Epithelial cell of proximal tubule (primary cell): ENCODE measurements at places on chromosomes 1 and 21. TPM values are rescaled to one million over a fixed set of nuclear protein-coding genes. Genes with fewer than 3 reads are reported as not detected.

RSPO1 gene
- not detected in 2 replicates for total RNA-seq

GRIK3 gene
- total RNA-seq = not detected in 2 replicates

S100A16 gene
- 832 and 1,016 TPM in 2 replicates for total RNA-seq

SEC16B gene
- total RNA-seq = 0.17 and 0.29 TPM in 2 replicates

PRELP gene
- not detected in 2 replicates for total RNA-seq

MMP23B gene
- total RNA-seq = 3.5 and 15.0 TPM in 2 replicates

ZNF593OS gene
- not detected in 2 replicates for total RNA-seq

SLC9A1 gene
- 14.8 and 21.9 TPM in 2 replicates for total RNA-seq

KCNH1 gene
- total RNA-seq = 6.9 and 10.1 TPM in 2 replicates

PYHIN1 gene
- not detected in 2 replicates for total RNA-seq

S100A14 gene
- 11.2 and 43.8 TPM in 2 replicates for total RNA-seq

DARS2 gene
- 36.3 and 39.6 TPM in 2 replicates for total RNA-seq

PRAMEF18 gene
- not detected in 2 replicates for total RNA-seq

IQGAP3 gene
- total RNA-seq = 65.0 and 65.3 TPM in 2 replicates

MX2 gene
- 0.07 and 0.12 TPM in 2 replicates for total RNA-seq

NUF2 gene
- total RNA-seq = 39.3 and 43.6 TPM in 2 replicates

RAP1GAP gene
- total RNA-seq = 0.94 and 2.4 TPM in 2 replicates

PGLYRP4 gene
- not detected in 2 replicates for total RNA-seq

AMPD1 gene
- not detected in 2 replicates for total RNA-seq

S100A7 gene
- total RNA-seq = not detected in 2 replicates

IL6R gene
- total RNA-seq = 9.5 and 14.5 TPM in 2 replicates

CDC14A gene
- total RNA-seq = 4.9 and 7.4 TPM in 2 replicates

KCNJ6 gene
- under 0.01 TPM in 2 replicates for total RNA-seq

PIGC gene
- 20.9 and 27.1 TPM in 2 replicates for total RNA-seq

FUBP1 gene
- total RNA-seq = 81.2 and 133 TPM in 2 replicates

KRTAP7-1 gene
- not detected in 2 replicates for total RNA-seq

LEFTY1 gene
- total RNA-seq = not detected in 2 replicates

UTP11 gene
- 49.2 and 60.5 TPM in 2 replicates for total RNA-seq

ITLN2 gene
- not detected in 2 replicates for total RNA-seq

BTBD8 gene
- total RNA-seq = 1.8 and 8.7 TPM in 2 replicates

CFHR2 gene
- total RNA-seq = not detected in 2 replicates

CELA3A gene
- total RNA-seq = not detected in 2 replicates

AIRE gene
- total RNA-seq = not detected in 2 replicates

AMY1B gene
- total RNA-seq = not detected in 2 replicates

FAM110D gene
- total RNA-seq = not detected in 2 replicates

S100A9 gene
- 18.9 and 88.6 TPM in 2 replicates for total RNA-seq

USP33 gene
- total RNA-seq = 41.1 and 44.1 TPM in 2 replicates

OR2T33 gene
- total RNA-seq = not detected in 2 replicates

LIPI gene
- not detected in 2 replicates for total RNA-seq

TLR5 gene
- under 0.01 and 0.12 TPM in 2 replicates for total RNA-seq

TSPAN2 gene
- total RNA-seq = 4.6 and 5.0 TPM in 2 replicates

FNDC10 gene
- total RNA-seq = 2.6 and 6.1 TPM in 2 replicates
